ENCODE measurements at places on chromosomes 3 and 15. TPM values are rescaled to one million over a fixed set of nuclear protein-coding genes. Genes with fewer than 3 reads are reported as not detected.

- H3K27me3 ChIP-seq = no peaks in the 10 kb centered on the region
- no peak for DNase-seq
- no peaks in the 10 kb centered on the region for H3K4me1 ChIP-seq
- no peak overlapping the region for H3K4me3 ChIP-seq
- no peak overlapping the region for H3K27ac ChIP-seq
These were observed 70.6 kb downstream of the BDH1 start for GRCh38 chr3:197485143-197485542.

GRCh38 chr3:141371882-141372281 lies 3.6 kb downstream of the ZBTB38 start:
- H3K27me3 ChIP-seq = no peaks in the 10 kb centered on the region
- DNase-seq = no peak
- H3K4me1 ChIP-seq = peaks cover 32% of the 10 kb centered on the region

DNA sequence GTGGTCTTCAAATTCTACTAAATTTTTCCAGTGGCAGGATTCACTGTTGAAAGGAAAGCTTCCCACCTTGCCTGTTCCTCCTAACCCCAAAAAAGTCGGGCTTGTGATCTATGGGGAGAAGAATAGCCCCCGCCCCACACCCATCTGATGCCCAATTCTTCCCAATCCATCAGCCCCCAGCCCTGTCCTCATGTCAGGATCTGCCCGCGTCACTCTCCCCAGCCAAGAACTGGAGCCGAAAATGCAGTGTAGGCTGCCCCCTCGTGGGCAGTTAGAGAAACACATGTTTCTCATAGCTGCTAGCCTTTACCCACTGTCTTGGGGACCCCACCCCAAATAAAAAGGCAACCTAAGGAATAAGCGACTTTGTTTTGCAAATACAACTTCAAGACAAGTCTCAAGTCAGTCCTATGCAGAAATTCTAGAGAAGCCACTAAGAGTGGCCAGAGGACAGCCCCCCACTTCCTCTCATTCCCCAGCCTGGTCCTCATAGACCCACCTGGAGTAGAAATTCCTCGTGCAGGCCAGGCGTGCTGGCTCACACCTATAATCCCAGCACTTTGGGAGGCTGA lies 13.0 kb upstream of the CSK start:
- peak; percentile 75 for DNase-seq
- peaks cover 3% of the 10 kb centered on the region for H3K27me3 ChIP-seq
- peaks cover 14% of the 10 kb centered on the region for H3K4me1 ChIP-seq
- H3K27ac ChIP-seq = no peak overlapping the region
- H3K4me3 ChIP-seq = no peak overlapping the region

DNA sequence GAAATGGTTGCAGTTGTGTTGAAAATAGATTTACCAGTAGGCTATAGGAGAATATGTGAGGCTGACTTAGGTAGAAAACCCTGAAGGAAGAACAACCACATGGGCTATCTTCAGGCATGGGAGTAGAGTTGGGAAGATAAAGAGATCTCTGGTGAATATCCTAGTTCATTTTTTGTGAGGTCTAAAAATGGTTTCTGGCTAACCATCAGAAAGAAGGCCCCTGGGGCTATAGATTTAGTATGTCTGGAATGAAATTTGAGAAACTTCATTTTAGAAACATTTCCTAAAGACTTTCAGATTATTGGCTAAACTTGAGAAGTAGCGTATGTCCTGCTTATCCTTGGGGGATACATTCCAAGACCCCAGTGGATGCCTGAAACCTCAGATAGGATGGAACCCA lies 148.2 kb downstream of the NAALADL2 start:
- DNase-seq = no peak
- H3K4me3 ChIP-seq = no peak overlapping the region
- H3K36me3 ChIP-seq = no peaks in the 10 kb centered on the region
- H3K4me1 ChIP-seq = no peaks in the 10 kb centered on the region

Gene LRIG1
- total RNA-seq = 54.2 TPM

Gene CADM2
- total RNA-seq = 0.83 TPM

DNA sequence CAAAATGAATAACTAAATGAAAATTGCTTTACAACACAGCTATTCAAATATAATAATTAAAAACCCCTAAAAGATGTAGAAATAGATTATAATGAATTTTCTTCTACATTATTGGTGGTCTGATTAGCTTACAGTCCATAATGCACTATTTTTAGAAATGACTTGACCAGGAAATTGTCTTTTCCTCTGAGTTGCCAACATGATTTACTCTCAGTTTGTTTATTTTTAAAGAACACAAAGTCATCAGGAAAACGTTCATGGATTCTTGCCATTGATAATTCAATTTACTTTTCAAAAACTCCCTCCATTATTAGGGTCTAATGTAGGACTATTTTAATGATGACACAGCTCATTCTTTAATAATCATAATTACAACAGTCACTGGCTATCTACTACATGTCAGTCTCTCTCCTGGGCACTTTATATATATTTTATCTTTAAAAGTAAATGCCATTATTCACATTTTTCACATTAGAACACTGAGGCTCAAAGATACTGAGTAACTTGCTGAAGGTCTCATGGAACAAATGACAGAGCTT lies 1.1 kb downstream of the TM4SF18 start:
- DNase-seq = no peak
- peaks cover 8% of the 10 kb centered on the region for H3K4me1 ChIP-seq
- no peaks in the 10 kb centered on the region for H3K36me3 ChIP-seq
- H3K27ac ChIP-seq = peak overlapping the region; percentile 63
- no peaks in the 10 kb centered on the region for H3K27me3 ChIP-seq

- no peaks in the 10 kb centered on the region for H3K27me3 ChIP-seq
- no peak overlapping the region for H3K4me3 ChIP-seq
- DNase-seq = no peak
- H3K4me1 ChIP-seq = no peaks in the 10 kb centered on the region
These were observed 53.8 kb downstream of the AGTR1 start for GRCh38 chr3:148751461-148751860.

GRCh38 chr3:124813541-124813940 lies 73.6 kb downstream of the ITGB5 start:
- DNase-seq = no peak
- peaks cover 26% of the 10 kb centered on the region for H3K4me1 ChIP-seq
- H3K36me3 ChIP-seq = peaks cover 21% of the 10 kb centered on the region
- peak overlapping the region; percentile 12 for H3K27ac ChIP-seq
- H3K4me3 ChIP-seq = no peak overlapping the region

Gene LSAMP
- 20.1 TPM for total RNA-seq

All from lower lobe of right lung (tissue), 2 donors.